ENCODE measurements at places on chromosomes 3 and 15.
A peak's percentile ranks its signal among the peaks of the same experiment; 100 is the strongest.

DNA sequence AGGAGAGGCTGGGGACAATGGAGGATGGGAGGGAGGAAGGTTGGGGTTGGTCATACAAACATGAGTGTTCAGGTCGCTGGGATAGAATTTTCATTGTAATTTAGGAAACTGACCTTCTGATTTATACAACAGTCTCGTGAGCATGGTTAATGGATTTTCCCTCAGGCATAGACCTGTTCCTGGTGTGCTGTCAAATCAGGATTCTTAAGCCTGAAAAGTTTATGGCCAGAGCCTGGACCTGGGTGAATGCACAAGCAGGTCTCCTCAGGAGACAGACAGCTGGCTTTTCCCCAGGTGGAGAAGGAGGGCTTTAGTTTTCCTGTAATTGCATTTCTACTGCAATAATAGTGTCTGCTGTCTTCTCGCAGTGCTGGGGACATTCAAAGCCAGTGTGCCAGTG, 338.0 kb downstream of the SHQ1 start:
- DNase-seq = no peak

DNA sequence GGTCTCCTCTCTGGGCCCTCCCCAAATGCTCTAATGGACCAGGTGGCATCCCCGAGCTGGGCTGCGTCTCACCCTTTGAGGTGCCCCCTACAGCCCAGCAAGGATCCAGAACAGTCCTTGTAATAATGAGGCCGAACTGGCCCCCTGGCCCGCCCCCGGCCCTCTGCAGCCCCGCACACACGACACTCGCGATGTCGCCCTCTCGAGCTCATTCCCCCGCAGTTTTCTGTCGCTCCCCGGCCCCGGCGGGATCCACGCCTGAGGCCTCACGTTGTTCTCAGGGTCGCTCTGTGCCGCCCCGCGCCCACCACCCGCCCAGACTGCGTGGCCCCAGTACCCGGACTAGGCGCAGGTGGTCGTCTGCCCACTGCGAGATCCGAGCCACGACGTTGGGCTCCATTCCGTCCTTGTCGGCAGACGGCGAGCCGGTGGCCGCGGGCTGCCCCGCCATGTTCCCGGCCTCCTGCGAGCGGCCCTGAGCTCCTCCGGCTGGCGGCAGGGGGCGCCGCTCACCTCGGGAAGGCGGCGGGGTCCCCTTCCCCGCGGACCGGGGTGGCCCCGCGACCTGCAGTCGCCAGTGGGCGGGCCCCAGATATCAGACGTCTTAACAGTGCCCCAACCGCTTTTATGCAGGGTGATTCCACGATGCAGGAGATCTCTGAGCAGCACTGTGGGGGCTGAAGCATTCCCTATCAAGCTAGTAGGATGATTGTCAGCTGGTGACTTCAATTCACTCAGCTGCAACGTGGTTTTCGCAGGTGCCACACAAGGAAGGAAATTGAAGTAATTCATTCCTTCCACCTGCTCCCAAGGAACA, at the start of gene C3orf33:
TSS of gene C3orf33 (minus strand) at position 477 of the 817 bp plus-strand sequence. CDS start at position 451, 26 bp downstream.
- DNase-seq = peak; percentile 71

DNA sequence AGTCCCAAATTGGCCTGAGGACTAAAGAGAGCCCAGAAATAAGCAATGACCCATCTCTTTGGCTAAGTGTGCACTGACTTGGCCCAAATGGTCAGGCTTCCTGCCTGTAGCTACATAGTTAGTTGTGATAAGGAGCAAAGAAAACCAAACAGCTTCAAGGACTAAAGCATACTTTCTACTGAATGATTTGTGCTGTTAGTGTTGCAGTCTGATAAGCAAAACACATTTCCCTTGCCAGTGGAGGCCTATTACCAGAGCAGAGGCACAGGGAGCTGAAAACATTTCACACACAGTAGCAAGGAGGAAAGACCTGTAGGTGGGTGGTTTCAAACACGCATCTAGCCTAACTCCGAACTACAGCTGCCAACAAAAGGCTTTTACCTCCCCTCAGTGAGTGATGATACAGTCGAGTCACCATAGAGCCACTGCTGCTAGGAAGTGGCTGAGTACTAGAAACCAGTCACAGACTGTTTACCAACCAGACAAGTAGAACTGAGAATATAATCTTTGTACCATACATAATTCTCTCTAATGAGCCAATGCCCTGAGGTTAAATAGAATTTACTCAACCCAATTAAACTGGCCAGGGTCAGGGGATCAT, 222.3 kb upstream of the THBS1 start:
- no peak for DNase-seq

- no peak for DNase-seq
Observed at GRCh38 chr3:64039332-64039731, 16.0 kb upstream of the PSMD6 start.

- no peak for DNase-seq
Observed at GRCh38 chr15:86236356-86237110, 156.9 kb downstream of the AGBL1 start.

DNA sequence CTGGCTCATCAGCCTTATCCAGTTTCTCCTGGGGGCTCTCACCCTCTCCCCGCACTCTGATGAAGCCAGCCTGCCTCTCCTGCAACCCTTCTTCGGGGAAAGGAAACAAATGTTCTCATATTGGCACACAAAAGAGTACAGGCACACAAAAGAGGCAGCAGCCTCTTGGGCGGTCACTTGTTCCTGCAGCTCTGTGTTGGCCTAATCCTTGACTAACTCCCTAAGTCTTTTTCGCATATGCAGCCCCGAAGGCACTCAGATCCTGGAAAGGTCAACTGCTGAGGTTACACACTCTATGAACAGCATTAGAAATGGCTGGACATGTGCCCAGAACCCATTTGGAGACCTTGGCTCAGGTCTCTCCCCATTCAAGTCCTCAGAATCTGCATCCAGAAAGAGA, 7.4 kb upstream of the CAMP start:
- no peak for DNase-seq

DNA sequence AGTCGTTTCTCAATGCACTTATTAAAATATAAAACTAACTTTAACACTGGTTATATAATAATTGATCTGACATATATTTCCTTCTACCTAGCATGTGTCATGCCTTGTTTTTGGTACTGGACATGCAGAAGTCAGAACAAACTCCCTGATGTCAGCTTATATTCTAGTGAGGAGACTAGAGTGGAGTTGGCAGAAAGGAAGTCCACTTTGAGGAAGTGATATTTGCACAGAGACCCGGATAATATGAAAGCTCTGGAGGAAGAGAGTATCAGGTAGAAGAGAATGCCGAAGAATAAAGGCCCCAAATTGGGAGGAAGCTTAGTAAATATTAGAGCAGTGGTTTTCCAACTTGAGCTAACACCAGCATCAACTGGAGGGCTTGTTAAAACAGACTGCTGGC, 24.6 kb upstream of the ZNF280D start:
- no peak for DNase-seq

- no peak for DNase-seq
Observed at GRCh38 chr3:151544164-151544548, 83.3 kb upstream of the IGSF10 start.

DNA sequence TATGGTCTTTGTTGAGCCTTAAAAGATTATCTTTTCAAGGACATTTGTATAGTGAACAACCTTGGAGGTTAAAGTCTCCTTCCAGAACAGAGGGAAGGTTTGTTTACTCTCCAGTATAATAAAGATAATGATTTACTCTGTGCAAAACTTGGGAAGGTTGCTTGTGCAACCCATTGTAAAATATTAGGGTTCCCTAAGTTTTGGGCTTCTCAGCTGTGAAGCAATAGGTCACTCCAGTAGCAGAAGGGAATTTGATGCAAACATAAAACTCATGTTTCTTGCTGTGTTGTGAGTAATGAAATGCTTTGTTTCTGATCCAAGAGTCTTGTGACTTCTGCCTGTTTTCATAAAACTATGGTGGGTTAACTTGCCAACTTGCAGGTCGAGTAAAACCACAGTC, 177.5 kb downstream of the SUCNR1 start:
- DNase-seq = no peak

- DNase-seq = no peak
Observed at GRCh38 chr15:80710635-80711554, 15.8 kb downstream of the ABHD17C start.

DNA sequence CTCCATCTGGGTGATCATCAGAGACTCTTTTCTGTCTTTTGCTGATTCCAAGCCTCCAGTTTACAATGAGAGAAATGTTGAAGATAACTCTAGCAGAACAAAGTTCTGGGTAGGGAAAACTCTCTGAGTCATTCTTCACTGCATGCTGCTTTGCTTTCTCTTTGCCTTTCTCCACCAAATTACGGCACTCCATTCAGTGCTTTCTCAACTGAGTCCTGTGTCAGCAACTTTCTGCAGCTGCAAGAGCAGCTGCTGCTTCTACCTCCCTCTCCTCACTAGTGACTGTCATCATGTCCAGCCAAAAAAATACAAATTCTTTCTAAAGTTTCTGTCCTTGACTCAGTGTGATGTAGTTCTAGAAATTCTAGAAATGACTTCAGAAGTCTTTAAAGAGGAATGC, 953.8 kb downstream of the IGSF11 start:
- DNase-seq = no peak

DNA sequence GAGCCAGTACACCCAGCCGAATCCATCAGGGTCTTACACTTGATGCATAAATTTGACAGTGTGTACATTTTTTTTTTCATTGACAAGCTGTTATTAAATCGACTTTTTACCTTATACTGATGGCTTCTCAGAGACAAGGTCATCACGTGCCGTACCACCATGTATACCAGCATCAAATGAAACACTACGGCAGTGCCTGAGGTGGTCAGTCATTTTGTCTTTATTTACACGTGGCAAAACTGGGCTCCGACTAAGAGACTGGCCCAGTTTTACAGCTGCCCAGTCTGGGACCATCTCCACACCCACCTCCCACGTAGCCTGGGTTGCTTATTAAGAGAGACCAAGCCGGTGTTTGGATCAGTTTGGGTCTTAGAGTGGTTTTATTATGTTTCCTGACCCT, 57.4 kb downstream of the TMEM266 start:
- DNase-seq = no peak

- DNase-seq = no peak
Observed at GRCh38 chr3:15015456-15015855, 49.7 kb downstream of the MRPS25 start.

GRCh38 chr3:110066206-110066605, 728.9 kb upstream of the DPPA4 start:
- no peak for DNase-seq

- no peak for DNase-seq
Observed at GRCh38 chr3:156455839-156456238, 99.1 kb downstream of the SSR3 start.

- DNase-seq = no peak
Observed at GRCh38 chr15:35000511-35000910, 12.4 kb upstream of the ZNF770 start.

DNA sequence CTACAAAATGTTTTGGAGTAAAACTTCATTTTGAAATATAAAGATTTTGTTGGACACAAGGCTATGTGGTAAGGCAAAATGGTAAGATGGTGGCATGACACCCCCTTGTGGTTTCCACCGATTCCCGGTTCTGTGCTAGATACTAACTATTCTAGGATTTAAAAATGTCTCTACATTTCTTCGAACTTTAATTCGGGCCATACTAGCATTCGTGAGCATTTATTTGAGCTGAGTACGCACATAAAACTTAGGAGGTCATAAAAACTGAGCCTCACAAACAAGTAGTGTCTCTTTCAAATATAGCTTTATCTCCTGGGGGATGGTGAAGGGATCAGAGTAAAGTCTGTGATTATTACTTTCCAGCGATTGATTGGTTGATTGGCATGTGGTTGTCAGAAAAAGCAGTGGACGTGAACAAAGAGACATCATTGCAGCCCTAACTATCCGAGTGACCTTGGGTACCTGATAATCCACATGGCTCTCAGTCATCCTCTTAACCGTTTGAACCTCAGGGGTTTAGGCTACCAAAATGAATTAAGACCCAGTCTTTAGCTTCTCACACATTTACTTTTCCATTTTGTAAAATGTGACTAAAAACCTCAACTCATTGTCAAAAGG, 1.1 kb upstream of the ZNF639 start:
- no peak for DNase-seq

- no peak for DNase-seq
Observed at GRCh38 chr3:122921791-122922651, 105.5 kb downstream of the SEMA5B start.

- DNase-seq = no peak
Observed at GRCh38 chr15:82898961-82899360, 53.6 kb downstream of the HOMER2 start.

All from activated T-helper 9 cell treated with anti-CD3 and anti-CD28 coated beads, Interleukin-2, amount 50 U/mL, for 16 hours (primary cell).